CD4-positive, alpha-beta T cell treated with Interleukin-15 for 1 hour (primary cell): ENCODE measurements at places on chromosomes 2 and 18.

DNA sequence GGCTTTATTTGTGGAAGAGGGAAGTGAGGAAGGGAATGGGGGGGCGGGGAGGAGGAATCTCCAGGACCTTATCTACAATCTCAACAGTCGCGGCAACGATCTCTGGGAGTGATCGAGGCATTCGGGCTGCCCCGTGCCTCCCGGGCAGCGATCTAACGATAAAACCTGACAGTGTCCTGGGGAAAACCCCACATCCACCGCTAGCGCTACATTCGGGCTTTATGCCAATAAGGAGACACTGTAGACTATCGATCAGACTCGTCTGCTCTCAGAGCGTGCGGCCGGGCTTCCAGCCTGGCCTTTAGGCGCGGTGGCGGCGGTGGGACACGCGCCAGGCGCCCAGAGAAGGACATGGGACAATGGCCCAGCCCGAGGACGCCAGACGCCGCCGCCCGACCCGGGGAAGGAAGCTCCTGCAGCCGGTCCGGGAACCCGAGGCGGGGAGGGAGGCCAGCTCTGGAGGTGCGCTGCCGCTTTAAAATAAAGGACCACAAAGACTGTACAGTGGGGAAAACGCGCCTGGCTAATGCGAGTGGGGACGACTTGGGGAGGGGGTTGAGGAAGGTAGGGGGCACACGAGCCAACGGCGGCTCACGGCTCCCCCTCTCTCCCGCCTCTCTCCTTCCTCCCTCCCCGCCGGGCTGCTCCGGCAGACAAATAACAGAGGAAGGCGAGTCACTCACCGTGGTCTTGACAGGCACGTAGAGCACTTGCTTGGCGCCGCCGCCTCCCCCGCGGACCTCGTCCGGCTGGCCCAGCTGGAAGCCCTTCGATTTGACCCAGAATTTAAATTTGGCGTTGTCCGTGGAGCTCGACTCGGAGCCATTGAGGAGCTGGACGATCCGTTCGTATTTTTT, 2.2 kb downstream of the NOL4 start:
- no peak for DNase-seq

- DNase-seq: no peak
Measured at GRCh38 chr2:218607436-218608115, at the start of gene PLCD4. Gene PLCD4, plus strand, starts transcription at chr2:218607899. Its CDS starts 7,841 bp downstream, at chr2:218615740.

GRCh38 chr18:55069497-55069896, 110.2 kb upstream of the CCDC68 start:
- peak; percentile 34 for DNase-seq

- DNase-seq: peak; percentile 82
Measured at GRCh38 chr2:68828887-68829708, 42.1 kb downstream of the BMP10 start.

DNA sequence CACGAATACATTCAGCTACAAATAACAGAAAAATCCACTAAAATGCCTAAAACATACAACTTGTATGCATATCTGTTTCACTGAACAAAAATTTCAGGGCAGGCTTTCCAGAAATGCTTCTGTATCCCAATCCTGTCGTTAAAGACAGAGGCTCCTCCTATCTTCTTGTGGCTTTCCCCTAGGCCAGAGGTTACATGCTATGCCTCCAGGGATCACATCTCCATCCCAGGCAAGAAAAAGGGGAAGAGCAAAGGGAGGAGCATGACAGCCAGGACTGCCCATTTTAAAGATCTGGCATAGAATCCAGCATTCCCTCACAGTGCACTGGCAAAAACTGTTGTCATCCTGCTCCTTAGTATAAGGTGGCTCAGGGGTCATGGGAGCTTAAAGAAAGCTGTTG, 268.7 kb upstream of the SETBP1 start:
- no peak for DNase-seq

GRCh38 chr2:101830146-101830545, 132.6 kb downstream of the MAP4K4 start:
- DNase-seq: no peak

GRCh38 chr18:79434607-79435401, 39.1 kb downstream of the NFATC1 start:
- DNase-seq: no peak

DNA sequence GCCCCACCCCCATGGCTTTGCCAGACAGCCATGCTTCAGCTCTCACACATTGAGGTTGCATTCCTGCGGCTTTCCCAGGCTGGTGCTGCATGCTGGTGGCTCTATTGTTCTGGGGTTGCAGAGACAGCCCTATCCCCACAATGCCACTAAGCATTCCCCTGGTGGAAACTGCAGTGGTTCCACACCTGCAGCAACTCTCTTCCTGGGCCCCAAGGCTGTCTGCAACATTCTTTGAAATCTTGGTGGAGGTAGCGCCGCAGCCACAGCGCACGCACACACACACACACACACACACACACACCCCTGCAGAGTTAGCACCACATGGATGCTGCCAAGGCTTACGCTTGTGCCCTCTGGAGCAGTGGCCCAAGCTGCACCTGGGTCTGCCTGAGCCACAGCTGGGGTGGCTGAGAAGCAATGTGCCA, 21.4 kb downstream of the SFXN5 start:
- no peak for DNase-seq

GRCh38 chr2:73961823-73962615, 22.7 kb upstream of the TET3 start:
- no peak for DNase-seq

DNA sequence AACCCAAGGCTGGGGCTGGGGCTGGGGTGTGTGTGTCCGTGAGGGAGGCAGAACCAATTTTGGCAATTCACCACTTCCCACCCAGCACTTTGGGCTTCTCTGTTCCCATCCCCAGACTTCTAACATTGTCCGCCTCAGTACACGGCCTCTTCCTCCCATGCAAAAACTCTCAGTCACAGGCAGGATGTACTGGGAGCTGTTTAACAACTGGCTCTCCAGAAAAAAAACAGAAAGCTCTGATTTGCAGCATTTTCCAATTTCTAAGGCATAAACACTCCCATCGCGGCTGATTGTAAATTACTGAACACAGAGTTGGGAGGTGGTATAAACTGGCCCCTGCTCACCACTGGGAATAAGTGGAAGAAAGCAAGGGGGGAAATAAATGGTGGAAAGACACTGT, 73.1 kb upstream of the MAP4K3 start:
- no peak for DNase-seq

DNA sequence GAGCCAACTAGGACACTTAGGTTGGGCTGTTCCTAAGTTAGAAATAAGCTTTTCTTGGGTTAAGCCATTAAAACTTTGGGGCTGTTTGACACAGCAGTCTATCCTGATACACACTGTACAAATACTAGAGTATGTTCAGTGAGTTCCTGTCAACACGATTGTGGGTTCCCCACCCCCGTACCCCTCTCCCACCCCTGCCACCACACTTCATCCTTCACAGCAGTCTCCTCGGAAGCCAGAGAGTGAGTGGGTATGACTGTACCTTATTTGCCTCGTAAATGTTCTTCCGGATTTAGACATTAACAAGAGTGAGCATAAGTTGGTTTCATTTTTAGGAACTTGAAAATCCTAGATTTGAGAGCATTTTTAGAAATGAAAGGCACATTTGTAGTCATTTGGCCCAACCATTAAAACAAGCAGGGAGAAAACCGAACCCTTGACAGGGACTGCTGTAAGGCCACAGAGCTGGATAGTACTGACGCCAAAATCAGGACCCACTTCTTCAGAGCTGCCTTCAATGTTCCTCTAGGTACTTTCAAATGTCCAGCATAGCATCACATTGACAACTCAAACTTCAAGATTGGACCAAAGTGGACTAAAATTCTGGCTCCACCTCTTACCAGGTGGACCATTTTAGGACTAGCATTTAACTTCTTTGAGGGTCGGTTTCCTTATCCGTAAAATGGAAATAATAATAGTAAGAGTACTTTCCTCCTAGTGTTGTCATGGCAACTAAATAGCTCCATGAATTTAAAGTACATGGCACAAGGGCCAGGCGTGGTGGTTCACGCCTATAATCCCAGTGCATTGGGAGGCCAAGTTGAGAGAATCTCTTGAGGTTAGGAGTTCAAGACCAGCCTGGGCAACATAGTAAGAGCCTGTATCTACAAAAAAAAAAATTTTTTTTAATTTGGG, 166.3 kb upstream of the SERTAD2 start:
- DNase-seq: peak; percentile 61

DNA sequence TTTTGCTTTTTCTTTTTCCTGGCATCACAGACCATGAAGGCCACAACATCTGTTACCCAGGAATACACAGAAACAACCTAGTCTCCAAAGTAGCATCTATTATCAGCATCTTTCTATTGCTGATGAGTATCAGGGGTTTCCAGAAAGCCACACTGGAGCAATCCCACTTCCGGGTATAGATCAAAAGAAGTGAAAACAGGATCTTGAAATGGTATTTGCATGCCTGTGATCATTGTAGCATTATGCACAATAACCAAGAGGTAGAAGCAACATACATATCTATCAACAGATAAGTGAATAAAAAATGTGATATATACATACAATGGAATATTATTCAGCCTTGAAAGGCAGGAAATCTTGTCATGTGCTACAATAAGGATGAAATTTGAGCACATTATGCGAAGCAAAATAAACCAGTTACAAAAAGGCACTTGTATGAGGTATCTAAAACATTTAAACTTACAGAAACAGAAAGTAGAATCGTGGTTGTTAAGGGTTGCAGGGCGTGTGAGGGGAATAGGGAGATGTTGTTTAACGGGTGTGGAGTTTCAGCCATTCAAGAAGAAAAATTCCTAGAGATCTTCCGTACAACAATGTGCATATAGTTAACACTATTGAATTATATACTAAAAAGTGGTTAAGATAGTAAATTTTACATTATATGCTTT, 115.1 kb downstream of the KCNE4 start:
- DNase-seq: no peak

DNA sequence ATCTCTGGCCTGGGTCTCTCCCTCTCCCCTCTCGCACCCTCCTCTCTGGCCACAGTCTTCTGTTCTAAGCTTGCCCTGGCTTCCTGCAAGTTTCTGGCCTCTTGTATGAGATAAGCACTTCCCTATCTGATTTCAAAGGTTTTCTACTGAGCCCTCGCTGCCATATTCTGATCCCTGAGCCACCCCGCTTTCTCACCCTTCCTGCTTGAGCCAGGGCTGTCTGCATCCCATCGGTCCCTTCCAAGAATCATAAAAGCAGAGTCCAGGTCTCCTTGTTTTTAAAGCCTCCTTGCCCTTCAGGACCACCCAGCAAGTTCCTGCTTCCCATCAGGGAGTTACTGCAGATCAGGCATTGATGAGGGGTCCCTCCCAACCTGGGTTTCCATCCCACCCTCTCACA, 110.2 kb downstream of the PRKCE start:
- DNase-seq: no peak

- DNase-seq: no peak
Measured at GRCh38 chr2:177169810-177170514, 42.6 kb upstream of the HNRNPA3 start.

- no peak for DNase-seq
Measured at GRCh38 chr2:236848501-236848900, 237.2 kb upstream of the COPS8 start.

DNA sequence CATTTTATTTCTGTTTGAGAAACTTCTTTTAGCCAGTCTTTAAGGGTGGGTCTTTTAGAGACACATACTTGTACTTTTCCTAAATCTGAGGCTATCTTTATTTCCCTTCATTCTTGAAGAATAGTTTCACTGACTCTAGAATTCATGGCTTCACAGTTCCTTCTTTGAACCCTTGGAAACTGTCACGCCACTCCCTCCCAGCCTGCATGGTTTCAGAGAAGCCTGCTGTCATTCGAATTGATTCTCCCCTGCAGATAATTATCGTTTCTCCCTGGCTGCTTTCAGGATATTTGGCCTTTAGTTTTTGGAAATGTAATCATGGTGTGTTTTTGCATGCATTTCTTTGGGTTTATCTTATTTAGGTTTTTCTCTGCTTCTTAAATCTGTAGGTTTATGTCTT, 72.0 kb upstream of the REV1 start:
- no peak for DNase-seq

DNA sequence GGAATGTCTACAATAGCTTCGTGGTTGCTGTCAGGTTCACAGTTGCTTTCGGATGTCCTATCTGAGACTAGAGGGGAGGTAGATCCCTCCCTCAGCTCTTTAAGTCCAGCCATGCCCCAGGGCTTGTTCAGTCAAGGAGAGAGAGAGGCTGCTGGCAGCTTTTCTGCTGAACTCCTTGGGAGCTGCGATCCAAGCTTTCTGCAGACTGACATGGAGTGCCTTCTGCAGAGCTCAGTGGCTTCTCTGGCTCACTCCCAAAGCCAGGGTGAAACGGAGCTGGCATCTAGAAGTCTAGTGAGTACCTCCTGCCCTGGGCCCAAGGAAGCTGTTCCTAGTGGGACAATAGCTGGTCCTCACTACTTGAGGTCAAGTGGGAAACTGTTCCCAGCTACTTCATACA, 62.5 kb downstream of the TMEM17 start:
- no peak for DNase-seq

DNA sequence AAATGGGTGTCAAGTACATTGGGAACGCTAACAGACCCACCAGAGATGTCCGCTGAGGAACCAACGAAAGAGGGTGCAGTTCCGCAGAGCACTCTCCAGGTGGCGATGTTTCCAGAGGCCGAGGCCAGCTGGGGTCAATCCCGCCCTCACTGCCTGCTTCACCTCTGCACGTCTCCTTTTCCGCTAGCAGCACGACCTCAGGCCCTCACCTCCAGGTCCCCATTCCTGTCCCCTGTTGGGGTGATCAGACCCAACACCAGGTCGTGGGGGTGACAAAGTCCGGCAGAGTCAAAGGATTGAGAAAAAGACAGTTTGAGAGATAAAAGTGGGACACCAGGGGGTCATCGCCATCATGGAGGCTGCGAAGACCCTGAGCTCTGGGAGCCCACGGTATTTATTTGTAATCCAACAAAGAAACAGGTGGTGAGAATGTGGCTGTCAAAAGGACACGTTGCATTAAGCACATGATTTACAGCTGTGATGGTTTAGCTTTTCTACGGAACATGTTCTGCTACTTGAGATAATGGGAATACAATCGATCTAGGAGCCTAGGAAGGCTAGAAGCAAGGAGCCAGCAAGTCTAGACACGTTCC, 27.3 kb downstream of the ZAP70 start:
- DNase-seq: peak; percentile 46
